ENCODE measurements at places on chromosomes 7 and 10.

DNA sequence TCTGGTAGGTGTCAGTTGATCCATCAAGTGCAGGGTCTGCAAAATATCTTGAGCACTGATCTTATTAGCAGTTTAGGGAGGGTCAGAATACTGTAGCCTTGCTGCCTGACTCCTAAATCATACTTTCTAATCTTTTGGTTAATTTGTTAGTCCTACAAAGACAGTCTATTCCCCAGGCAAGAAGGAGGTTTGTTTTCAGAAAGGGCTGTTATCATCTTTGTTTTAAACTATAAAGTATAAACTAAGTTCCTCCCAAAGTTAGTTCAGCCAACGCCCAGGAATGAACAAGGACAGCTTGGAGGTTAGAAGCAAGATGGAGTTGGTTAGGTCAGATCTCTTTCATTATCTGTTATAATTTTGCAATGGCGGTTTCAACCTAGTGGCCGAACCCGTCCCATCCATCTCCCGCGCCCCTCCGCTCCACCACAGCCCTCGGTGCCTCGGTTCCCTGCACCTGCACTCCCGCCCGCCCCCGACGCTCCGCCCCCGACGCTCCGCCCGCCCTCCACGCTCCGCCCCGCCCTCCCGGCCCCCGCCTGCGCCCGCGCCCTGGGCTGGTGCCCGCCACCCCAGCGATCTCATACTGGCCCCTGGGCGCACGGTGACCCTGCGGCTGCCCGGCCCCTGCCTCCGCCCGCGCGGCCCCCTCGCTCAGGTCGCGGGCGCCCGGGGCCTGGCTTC lies at the start of gene ADCK2:
Gene ADCK2, plus strand, starts transcription at position 564 of the 681 bp plus-strand sequence. CDS start 386 bp downstream, outside the sequence.
- DNase-seq = no peak

- no peak for DNase-seq
These were observed 18.1 kb upstream of the KNDC1 start for GRCh38 chr10:133141958-133142340.

GRCh38 chr10:76647301-76647700 lies 990.3 kb downstream of the KCNMA1 start:
- no peak for DNase-seq

- DNase-seq = no peak
These were observed 5.8 kb downstream of the CPA4 start for GRCh38 chr7:130298544-130299326.

DNA sequence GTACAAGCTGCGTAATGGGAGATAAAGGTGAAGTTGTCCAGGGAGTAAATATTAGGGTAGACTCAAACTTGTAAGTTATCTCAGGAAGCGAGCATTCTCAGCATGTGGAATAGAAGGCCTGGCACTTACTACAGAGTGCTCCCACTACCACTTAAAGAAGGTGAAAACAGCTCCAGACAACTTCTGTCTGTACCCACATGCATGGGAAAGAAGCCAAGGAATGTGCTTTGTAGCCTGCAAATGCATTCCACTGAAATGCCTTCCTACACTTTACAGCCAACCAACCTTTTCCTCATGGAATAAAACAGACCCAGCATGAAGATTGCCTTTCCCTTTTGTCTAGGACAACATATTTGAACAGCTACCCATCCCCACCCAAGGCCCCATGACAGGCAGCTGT lies 45.4 kb upstream of the NPSR1 start:
- peak; percentile 55 for DNase-seq
